ENCODE measurements at places on chromosomes 12 and 14.
A peak's percentile ranks its signal among the peaks of the same experiment; 100 is the strongest.

DNA sequence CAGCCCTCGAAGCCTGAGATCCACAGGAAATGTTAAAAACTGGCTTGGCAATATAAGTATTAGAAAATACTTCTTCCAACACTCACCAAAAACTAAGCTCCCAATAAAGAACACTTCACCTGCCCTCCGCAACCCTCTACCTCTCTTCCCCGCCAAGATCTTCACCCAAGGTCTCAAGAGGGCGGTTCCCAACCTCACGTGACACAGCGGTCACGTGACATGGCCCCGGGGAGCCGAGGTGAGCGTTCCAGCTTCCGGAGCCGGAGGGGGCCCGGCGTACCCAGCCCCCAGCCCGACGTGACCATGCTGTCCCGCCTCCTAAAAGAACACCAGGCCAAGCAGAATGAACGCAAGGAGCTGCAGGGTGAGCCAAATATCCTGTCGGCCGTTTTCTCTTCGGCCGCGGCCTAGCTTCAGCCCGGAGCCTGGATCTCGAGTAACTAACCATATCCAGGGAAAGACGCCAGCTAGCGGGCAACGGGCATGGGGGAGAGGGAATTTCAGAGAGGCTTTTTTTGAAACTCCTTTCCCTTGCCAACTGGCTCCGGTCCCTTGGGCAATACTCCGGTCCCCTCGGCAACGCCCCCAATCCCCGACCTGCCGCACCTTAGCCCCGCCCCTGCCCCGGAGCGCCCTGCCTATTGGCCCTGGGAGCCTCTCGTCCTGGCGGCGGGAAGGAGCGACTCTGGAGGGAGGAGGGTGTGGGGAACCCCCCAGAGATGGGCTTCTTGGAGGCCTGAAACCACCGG, at the start of gene BLOC1S1:
Gene BLOC1S1 (plus strand): TSS at position 214 of the 749 bp plus-strand sequence. CDS start 6 bp downstream, at position 220.
- ATAC-seq, result peak; percentile 97

DNA sequence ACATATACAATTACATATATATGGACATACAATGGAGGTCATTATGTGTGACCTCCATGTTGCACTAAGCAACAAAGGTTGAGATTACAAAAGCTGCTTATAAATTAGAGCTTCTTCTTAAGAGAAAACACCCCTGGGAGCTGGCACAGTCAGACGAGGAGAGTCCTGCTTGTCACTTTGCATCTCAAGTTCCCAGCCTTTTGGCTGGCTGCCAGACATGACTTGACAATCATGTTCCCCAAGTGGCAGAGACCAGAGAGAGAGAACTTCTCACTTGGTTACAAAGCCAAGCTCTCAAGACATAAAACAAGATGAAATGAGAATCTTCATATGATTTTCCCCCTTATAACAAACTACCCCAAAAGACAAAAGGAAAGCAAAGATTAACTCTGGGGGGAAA, 8.5 kb upstream of the SYNJ2BP start:
- ATAC-seq, result no peak

GRCh38 chr12:62214846-62215245, 45.4 kb upstream of the USP15 start:
- no peak for ATAC-seq

- ATAC-seq, result no peak
Observed at GRCh38 chr12:5723711-5724252, 221.3 kb downstream of the ANO2 start.

DNA sequence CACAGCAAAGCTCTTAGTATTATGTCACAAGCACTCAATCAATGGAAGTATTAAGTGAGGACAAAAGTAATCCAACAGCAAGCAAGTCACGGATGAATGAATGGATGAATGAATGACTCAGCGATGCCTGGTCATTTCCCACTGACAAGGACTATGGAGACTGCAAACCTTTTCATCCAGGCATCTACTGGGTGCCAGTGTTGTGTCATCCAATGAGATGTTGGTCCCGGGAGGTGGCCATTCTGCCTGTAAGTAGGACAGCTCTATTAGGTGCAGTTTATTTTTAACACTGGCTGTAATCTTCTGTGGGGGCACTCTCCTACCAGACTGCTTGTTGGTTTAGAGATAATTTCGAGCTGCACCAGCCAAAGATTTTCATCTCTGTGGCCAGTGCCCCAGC, 39.4 kb downstream of the STAB2 start:
- ATAC-seq, result no peak

DNA sequence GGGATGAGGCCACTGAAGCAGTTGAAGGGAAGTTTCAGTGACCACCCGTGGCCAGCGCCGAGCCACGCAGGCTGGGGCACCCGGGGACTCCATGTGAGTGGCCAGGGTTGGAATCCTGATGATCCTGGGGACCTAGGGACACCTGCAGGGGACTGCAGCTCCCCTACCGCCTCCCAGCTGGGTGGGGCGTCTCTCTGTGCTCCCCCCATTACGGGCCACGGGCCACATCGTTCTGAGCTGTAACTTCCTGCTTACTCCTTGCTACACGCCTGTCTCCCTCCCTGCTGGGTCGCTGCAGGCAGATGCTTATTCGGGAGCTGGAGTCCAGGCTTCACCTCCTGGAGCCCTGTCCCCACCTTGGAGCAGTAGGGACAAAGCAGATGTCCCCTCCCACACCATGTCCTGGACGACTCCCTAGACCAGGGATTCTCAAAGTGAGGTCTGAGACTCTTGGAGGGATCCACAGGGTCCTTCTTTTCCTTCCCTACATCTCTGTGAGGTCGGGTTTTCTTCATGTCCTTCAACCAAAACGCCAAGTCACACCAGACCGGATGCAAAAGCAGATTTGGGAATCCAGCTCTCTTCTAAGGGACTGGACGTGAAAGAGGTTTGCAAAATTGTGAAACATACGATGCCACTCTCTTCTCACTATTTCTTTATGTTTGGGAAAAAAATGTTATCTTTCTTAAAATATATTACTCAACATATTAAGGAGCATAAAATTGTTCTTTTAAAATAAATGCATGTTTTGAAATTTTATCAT, 85.9 kb upstream of the NCOR2 start:
- no peak for ATAC-seq

GRCh38 chr12:64457032-64457431, 5.1 kb downstream of the TBK1 start:
- ATAC-seq, result no peak

DNA sequence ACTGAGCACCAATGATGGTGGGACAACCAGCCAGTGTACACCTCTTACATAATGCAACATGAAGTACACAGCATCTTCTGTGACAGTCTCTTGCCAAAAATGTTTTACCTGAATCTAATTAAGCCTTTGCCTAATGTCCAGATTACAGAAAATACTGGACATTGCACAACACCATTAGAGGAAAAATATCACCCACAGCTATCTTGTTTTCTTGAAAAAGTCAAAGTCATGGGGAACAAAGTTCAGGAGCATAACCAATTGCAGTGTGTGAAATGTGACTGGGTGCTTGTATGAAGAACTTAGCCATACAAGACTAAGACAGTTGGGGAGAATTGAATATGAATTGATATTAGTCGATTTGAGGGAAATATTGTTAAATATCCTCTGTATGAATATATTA, 12.1 kb upstream of the ANO6 start:
- no peak for ATAC-seq

DNA sequence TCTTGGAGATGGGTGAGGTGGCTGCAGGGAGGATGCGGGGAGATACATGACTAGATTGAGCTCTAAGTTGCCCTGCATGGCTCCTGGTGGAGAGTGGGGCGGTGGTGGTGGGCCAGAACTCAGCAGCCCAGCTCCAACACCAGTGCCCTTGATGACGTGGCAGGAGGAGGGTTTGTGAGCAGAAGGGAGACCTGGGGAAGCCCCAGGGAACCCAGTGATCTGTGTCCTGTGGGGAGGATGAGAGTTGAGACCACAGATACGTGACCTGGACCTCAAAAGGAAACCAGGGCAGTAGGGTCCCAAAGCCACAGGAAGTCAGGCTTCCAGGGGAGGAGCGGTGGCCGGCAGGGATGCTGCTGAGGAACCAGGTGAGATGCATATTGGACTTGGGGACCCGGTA, 989.1 kb upstream of the TMEM132C start:
- no peak for ATAC-seq

DNA sequence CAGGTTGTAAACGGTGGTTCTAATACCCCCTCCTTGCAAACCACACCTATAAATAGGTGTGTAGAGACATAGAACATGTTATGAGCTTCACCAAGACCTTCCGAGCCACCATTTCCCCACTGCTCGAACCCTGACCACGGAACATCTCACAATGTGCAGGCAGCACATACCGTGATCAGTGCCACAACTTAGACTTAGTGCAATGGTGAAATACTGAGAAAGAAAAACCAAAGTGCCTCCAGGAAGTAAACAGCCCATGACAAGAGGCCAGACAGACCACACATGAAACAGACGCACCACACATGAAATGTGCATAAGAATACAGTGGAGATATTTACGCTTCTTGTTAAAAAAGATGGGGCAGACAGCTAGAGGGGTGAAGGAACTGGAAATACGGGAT, 166.9 kb upstream of the CCND2 start:
- no peak for ATAC-seq

DNA sequence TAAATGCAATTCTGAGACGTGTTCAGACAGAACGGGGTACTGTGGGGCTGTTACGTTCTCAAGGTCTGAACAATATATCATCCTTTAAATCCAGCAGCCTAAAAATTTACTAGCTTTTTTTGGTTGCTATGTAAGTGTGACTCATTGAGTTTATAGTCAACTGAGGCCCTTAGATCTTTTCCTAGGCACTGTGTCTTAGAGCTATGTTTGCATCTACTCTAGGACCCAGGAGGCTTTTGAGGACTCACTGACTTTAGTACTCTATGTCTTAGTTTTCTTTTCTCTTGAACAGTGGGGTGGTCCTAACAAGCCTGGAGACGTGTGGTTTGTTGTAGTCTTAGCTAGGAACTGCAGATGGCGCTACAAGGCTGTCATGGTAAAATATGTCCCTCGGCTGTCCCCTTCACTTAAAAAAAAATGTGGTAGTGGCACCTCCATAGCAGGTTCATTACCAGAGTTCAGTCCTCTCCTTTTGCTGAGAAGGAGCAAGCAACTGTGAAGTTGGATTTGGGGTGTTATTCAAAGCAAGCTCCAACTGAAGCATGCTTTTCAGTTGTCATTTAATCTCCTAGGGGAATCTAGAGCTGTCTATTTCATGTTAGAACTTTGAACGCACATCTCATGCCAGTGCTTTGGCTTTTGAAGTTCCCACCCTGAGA, 8.7 kb upstream of the SPATS2 start:
- ATAC-seq, result peak; percentile 83

DNA sequence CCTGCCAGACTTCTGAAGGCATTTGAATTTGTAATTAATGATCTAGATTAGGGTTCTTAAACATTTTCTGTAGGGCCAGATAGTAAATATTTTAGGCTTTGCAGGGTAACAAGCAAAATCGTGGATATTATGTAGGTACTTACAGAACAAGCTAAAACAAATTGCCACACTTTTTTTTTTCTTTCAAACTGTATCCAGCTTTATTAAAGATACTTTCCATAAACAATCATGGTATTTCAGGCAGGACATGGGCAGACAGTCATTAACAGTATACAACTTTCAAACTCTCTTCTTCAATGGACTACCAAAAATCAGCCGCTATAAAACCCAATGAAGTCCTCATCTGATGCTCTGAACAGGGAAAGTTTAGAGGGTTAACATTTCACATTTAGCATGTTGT, 9.6 kb downstream of the TRMT5 start:
- ATAC-seq, result no peak

- ATAC-seq, result no peak
Observed at GRCh38 chr14:68554231-68554630, 238.6 kb downstream of the ZFP36L1 start.

DNA sequence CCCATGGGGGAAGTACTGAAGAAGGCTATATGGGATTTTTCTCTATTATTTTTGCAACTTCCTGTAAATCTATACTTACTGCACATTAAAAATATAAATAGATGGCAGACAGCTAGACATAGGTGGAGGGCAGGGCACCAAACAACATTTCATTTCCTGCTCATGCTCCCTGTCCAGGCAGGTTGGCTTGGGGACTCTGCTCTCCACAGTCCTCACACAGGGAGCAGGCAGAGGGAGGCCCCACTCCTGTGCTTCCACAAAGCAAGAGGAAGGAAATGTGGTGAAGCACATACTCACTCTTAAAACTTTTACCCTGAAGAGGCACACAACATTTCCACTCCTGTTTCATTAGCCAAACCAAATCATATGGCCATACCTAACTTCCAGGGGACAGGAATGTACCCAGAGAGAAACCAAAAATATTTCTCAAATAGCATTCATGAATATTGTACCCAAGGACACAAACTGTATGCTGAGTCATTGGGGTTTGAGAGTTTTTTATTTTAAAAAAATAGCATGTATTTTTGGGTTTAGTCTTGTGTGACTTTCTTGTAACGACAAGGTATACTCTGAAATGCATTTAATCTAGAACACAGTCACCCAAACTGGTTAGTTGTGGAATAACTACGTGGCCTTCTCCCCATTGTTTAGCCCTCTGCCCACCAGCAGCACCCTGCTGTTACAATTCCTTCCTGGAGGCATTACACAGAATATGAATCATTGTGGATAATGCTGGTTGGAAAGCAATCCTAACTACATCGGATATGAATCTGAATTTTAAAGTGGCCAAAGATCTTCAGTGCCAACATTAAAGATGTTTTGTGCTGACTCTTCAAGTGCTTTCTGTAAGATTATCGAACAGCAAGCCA, 40.9 kb downstream of the RTN1 start:
- no peak for ATAC-seq

- ATAC-seq, result no peak
Observed at GRCh38 chr14:96246539-96246847, 9.5 kb upstream of the BDKRB1 start.

DNA sequence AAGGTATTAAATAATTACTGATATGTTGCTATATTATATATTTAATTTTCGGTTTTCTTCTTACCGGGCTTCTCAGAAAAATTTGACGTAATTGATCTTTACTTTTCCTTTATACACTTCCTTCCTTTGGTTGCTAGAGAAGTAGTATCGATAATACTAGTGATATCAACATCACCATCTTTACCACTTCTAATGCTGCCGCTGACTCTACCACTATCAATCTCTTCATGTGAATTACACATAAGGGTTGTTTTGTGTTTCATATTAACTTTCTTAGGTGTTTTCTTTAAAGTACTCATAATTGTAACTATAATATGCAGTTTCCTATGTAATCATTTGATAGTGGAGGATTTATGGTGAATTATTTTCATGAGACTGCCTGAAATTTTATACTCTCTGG, 30.9 kb upstream of the KLRF1 start:
- ATAC-seq, result no peak

GRCh38 chr12:58087423-58088127, 146.2 kb downstream of the ATP23 start:
- no peak for ATAC-seq

DNA sequence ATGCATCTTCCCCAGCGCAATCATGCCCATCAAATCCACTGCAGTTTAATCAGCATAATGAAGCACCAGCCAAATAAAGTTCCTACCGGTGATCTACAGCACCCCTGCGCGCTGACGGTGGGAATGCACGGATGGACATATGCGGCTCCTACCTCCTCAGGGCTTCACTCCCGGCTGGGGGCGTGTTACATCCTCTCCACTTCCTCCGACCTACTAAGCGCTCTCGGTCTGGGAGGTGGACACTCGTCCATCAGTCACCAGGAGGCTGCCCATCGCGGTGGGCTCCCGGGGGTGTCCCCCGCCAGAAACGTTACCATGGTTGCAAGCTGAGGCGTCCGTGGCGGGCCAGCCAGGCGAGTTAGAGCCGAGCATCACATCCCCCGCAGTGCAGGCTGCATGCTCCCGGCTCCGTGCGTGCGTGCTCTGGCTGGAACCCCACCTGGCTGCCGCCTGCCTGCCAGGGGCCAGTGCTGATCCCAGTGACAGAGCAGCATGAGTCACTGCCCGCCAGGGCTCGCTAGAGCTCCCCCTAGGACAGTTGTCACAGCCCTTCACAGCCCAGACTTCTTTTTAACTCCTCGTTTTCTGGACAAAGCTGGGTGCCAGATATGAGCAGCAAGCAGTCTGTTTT, 73.0 kb downstream of the CIT start:
- no peak for ATAC-seq

- no peak for ATAC-seq
Observed at GRCh38 chr12:1776170-1776921, 44.0 kb upstream of the LRTM2 start.
